GM03348 (cell line): ENCODE measurements at places on chromosomes 6 and 20.

DNA sequence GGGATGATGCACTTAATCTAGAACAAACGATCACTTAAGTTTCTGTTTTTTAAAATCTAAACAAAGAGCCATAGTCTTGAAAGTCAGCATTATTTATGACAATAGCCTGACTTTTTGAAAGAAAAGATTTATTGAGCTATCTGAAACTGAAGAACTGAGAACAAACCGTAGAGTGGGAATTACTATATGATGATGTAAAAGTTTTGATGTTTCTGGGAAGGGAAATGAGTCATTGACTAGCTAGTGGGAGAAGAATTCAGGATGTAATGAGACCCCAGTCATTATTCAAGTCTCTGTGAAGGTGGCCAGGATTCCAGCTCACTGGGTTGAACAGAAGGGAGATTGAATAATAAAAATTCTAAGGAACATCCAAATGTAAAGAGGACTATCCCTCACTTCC is 83.4 kb upstream of the FABP7 start:
- peak; percentile 18 for DNase-seq

GRCh38 chr6:20192625-20193024 is 19.6 kb downstream of the MBOAT1 start:
- DNase-seq, result no peak

DNA sequence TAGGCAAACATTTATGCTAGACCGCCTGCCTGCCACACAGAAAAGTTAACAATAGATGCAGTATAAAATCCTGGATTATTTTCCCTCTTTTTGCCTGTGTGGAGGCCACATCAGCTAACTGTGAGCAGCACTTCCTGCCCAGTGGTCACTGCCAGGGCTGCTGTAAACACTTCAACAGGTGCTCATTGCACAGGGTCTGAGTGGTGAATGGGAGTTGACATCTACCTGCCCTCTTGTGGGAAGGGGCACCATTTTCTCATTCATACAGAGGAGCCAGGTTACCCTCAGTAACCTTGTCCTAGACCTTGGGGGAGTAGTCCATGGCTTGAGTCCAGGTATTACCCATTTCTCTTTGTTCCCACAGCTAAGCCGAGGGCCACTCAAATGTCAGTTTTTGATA is 235.3 kb downstream of the TMEM242 start:
- no peak for DNase-seq

DNA sequence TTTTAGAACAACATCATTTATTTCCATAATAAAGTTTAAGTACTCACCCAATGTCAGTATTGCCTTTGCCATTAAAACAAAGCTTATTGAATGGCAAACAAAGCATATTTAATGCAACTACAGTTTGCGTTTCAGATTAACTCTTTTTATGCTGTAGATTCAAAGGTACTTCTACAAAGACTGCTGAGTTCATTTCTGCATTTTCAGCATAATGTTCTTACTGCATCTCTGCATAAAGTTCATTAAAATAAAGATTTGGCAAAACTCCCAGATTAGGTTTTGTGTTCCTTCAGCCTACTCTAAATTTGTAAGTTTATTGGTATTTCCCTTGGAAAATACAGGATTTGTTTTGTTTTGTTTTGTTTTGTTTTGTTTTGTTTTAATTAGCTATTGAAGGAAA is 359.4 kb downstream of the ADGRB3 start:
- DNase-seq, result no peak

GRCh38 chr6:83467620-83468036 is 36.8 kb upstream of the ME1 start:
- DNase-seq, result no peak

DNA sequence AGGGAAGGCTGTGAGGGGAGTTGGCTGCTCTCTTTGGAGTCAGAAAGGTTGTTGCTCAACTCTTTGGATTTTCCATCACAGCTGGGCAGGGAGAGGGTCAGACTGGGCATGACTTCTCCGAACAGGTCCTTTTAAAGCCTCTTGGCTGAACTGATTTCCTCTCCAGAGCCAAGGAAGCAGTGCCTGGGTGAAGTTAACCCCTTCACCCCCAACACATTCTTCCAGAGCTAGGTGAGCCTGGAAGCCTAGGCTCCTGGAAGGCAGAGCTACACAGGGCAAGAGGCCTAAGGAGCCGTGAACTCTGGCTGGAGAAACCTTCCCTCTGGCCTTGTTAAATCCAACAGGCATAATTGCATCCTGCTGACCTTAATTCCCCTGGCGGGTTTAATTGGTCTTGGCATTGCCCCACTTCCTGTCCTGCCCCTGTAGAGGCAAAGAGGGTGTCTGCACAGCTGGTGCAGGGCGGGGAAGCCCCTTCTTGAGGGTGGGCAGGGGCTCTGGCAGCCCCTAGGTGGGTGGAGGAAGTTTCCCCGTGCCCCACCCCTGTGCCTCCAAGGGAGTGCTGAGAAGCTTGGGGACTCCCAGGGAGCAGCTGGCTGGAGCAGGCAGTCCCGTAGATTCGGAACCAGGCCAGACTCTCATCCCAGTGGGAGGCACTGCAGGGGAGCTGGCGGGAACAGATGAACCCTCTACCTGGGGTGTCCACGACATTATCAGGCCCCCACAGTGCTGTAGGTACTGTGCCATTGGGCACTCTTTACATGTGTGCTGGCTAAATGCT is 3.6 kb upstream of the MYLK2 start:
- peak; percentile 56 for DNase-seq

GRCh38 chr6:16452348-16452747 is 214.0 kb downstream of the GMPR start:
- DNase-seq, result no peak

DNA sequence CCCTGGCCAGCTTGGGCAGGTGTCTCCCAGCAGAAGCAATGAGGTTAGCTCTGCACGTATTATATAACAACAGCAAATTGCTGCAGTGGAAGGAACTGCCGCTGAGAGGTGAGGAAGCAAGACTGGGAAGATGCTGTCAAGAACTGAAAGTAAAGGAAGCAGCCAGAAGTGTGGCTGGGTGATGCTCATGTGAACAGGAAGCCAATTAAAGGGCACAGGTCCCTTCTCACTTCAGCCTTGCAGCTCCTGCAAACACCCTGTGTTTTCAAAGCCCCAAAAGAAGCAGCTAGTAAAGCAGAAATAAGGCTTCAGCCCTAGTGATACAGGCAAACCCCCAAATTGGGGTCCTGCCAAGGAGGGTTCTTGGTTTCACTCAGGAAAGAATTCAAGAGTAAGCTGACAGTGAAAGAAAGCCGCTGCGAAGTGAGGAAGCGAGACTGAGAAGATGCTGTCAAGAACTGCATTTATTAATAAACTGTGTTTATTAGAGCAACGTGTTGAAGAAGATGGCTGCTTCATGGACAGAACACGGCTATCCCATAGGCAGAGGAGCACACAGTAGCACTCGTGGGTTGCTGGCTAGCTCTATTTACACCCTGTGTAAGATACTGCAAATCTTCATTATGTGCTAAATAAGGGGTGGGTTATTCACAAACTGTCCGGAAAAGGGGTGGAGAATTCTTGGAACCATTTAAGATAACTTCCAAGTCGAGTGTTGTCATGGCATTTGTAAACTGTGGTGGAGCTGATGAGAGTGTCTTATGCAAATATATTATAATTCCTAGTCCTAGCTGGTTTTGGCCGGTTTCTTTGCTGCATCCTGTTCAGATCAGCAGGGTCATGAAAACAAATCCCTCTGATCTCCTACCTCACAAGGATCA is 152.2 kb downstream of the LINC00237 start:
- no peak for DNase-seq

DNA sequence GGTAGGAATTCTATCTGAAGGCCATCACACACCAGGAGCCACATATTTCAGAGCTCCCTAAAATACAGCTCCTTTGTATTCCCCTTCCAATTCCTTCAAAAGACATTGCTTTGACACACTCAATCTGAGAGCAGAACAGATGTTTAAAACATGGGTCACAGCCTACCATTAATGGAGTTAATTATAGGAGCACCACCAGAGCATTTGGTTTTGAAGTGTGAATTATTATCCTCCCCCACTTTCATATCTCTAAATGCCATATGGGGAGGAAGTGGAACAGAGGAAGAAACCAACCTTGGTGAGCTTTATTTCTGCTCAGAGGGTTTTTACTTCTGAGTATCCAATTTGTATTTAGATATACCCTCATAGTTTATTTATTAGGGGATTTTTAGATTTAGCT is 50.7 kb upstream of the TNFRSF21 start:
- no peak for DNase-seq

DNA sequence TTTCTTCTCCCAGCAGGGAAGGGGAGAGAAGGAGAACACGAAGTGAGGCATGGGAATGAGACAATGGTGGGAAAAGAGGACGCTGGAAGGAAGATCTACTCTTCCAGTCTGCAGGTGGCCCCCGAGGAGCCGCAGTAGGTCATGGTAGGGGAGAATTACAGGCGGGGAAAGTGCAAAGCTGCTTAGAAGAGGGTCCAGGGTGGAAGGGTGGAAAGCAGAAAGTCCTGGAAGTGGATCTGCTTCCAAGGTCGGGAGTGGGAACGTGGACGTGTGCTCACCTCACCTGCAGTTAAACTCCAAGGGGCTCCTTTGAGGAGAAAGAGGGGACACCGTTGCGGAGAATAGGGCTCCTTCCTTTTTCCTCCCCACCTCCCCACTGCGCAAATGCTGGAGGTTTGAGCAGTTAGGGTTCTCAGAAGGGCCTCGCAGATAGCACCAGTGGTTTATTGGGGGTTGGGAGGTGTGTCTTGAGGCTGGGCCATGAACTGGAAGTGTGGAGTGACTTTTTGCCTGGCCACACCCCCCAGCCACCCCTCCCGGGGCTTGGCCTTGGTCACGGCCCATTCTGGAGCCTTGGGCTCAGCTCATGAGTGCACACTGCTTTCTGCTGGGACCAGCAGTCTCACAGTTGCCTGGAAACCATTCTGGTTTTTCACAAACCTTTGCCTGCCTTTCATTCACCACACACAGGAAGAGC is 100.4 kb upstream of the MLN start:
- DNase-seq, result no peak

DNA sequence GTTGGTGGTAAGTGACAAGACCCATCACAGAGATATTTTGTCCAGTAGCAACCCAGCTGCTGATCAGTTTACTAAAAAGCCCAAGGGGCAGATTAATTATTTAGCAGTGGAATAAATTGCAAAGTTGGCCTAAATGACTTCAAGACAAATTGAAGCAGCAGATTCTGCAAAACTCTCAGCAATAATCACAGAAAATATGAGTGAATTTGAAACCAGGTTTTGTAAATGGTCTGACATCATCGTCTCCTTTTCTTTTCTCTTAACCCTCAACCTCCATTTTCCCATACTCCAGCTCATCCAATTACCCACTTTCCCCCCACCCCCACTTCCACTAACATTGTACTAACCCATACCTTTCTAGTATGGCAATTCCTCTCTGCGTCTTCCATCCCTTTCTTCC is 11.3 kb upstream of the PTPRK start:
- DNase-seq, result no peak

GRCh38 chr6:45026003-45026516 is 302.1 kb upstream of the RUNX2 start:
- DNase-seq, result peak; percentile 7

- DNase-seq, result peak; percentile 33
Observed at GRCh38 chr6:50655848-50656453, 57.4 kb upstream of the TFAP2D start.
